ENCODE measurements at places on chromosomes 3 and 15. TPM values are rescaled to one million over a fixed set of nuclear protein-coding genes. Genes with fewer than 3 reads are reported as not detected.

DNA sequence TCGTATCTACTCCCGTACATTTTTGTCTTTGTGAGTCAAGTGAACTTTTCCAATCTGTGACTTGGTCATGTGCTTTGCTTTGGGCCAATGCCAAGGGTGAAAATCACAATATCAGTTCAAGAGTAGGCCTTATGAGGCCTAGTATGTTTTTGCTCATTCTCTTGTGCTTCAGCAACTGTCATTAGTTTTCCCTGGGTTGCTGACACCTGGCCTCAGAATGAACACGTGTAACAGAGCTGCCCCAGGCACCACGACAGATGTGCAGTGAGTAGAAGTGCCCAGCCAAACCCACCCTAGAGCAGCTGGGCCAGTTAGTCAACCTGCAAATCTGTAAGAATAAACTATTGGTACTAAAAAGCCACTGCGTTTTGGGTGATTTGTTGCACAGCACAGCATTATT lies 460.3 kb upstream of the WNT5A start:
- H3K4me1 ChIP-seq: no peaks in the 10 kb centered on the region
- no peak for DNase-seq
- H3K27ac ChIP-seq: no peak overlapping the region
- H3K27me3 ChIP-seq: no peaks in the 10 kb centered on the region
- H3K4me3 ChIP-seq: no peak overlapping the region

- no peak overlapping the region for H3K4me3 ChIP-seq
- DNase-seq: no peak
- H3K27ac ChIP-seq: no peak overlapping the region
Measured at GRCh38 chr3:85783291-85783690, 824.5 kb downstream of the CADM2 start.

DNA sequence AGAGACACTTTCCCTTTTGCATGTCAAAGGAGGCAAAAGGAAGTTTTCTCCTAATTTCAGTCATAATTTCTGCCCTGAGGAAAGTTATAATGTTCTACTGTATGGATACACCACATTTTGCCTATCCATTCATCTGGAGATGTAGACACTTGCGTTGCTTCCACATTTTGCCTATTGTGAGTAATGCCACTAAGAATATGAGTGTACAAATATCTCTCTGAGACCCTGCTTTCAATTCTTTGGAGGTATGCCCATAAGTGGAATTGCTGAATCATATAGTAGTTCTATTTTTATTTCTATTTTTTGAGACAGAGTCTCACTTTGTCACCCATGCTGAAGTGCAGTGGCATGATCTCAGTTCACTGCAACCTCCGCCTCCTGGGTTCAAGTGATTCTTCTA lies 3.6 kb upstream of the CD276 start:
- H3K4me3 ChIP-seq: no peak overlapping the region
- peaks cover 22% of the 10 kb centered on the region for H3K4me1 ChIP-seq
- no peak for DNase-seq
- H3K27ac ChIP-seq: no peak overlapping the region
- H3K36me3 ChIP-seq: no peaks in the 10 kb centered on the region

DNA sequence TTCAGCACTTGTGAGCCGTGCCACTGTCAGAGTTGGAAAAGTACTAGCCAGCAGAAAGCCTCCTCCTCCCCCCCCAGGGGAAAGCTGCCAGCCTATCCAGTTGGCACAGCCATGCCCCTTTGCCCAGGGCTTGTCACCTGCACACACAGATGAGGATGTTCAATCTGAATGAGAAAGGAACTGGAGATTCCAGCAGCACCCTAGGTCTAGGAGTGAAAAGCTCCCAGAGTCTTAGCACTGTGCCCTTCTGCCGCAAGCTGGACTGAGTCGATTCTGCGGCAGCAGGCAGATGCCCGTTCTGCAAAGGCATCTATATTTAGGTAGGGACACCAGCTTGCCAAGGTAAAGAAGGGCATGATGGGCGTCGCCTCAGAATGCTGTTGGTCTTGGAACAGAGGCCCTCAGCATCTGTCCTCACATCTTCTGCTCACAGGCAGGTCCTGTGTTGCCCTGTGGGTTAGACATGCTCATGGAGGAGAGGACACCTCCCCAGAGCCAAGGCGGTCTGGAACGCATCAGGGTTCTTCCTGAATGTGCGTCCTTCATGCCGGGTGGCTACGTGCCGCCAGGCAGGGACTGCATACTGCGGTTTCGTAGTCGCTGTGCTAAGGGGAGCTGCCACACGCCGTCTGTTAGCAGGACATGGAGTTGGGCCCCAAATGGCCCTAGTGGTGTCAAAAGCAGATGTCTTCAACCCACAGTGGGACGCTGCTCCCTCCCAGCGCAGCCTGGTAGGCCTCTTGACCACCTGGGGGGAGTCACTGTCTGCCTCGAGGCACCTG lies 109.5 kb downstream of the VGLL4 start:
- H3K4me3 ChIP-seq: no peak overlapping the region
- H3K27me3 ChIP-seq: no peaks in the 10 kb centered on the region
- H3K27ac ChIP-seq: no peak overlapping the region
- DNase-seq: no peak

- DNase-seq: no peak
- peaks cover 38% of the 10 kb centered on the region for H3K4me1 ChIP-seq
- peaks cover 8% of the 10 kb centered on the region for H3K36me3 ChIP-seq
- H3K27ac ChIP-seq: peak overlapping the region; percentile 36
Measured at GRCh38 chr3:71579935-71580406, 3.6 kb downstream of the FOXP1 start.

- H3K4me1 ChIP-seq: peaks cover 35% of the 10 kb centered on the region
- peaks cover 13% of the 10 kb centered on the region for H3K27me3 ChIP-seq
- peak; percentile 58 for DNase-seq
- no peak overlapping the region for H3K4me3 ChIP-seq
- H3K36me3 ChIP-seq: peaks cover 9% of the 10 kb centered on the region
Measured at GRCh38 chr15:40891810-40892446, 2.3 kb upstream of the VPS18 start.

Gene ACTL6A
- 86.5 TPM for total RNA-seq

Gene NTRK3
- not detected for total RNA-seq

Measured in activated CD8-positive, alpha-beta T cell treated with anti-CD3 and anti-CD28 coated beads, Interleukin-2, amount 10 ng/mL, durations not matched to agents 7 days and 5 days (primary cell).